ENCODE measurements at places on chromosomes 2 and 18.

GRCh38 chr2:42696987-42697386 is 66.9 kb downstream of the OXER1 start:
- DNase-seq = no peak
- H3K4me1 ChIP-seq = peaks cover 14% of the 10 kb centered on the region
- peaks cover 5% of the 10 kb centered on the region for H3K36me3 ChIP-seq
- H3K4me3 ChIP-seq = no peak overlapping the region
- no peaks in the 10 kb centered on the region for H3K27me3 ChIP-seq

- H3K4me1 ChIP-seq = no peaks in the 10 kb centered on the region
- no peaks in the 10 kb centered on the region for H3K27me3 ChIP-seq
- H3K36me3 ChIP-seq = no peaks in the 10 kb centered on the region
- no peak for DNase-seq
These were observed 7.6 kb upstream of the NT5C1B start for GRCh38 chr2:18596993-18597392.

- no peak overlapping the region for H3K4me3 ChIP-seq
- no peaks in the 10 kb centered on the region for H3K36me3 ChIP-seq
- peaks cover 7% of the 10 kb centered on the region for H3K4me1 ChIP-seq
- peaks cover 19% of the 10 kb centered on the region for H3K27me3 ChIP-seq
- DNase-seq = peak; percentile 1
- no peak overlapping the region for H3K27ac ChIP-seq
These were observed 52.0 kb downstream of the GYPC start for GRCh38 chr2:126707941-126708340.

GRCh38 chr2:112153501-112153900 is 15.3 kb downstream of the FBLN7 start:
- H3K4me3 ChIP-seq = no peak overlapping the region
- DNase-seq = no peak
- H3K36me3 ChIP-seq = no peaks in the 10 kb centered on the region
- no peaks in the 10 kb centered on the region for H3K27me3 ChIP-seq
- H3K4me1 ChIP-seq = peaks cover 7% of the 10 kb centered on the region

DNA sequence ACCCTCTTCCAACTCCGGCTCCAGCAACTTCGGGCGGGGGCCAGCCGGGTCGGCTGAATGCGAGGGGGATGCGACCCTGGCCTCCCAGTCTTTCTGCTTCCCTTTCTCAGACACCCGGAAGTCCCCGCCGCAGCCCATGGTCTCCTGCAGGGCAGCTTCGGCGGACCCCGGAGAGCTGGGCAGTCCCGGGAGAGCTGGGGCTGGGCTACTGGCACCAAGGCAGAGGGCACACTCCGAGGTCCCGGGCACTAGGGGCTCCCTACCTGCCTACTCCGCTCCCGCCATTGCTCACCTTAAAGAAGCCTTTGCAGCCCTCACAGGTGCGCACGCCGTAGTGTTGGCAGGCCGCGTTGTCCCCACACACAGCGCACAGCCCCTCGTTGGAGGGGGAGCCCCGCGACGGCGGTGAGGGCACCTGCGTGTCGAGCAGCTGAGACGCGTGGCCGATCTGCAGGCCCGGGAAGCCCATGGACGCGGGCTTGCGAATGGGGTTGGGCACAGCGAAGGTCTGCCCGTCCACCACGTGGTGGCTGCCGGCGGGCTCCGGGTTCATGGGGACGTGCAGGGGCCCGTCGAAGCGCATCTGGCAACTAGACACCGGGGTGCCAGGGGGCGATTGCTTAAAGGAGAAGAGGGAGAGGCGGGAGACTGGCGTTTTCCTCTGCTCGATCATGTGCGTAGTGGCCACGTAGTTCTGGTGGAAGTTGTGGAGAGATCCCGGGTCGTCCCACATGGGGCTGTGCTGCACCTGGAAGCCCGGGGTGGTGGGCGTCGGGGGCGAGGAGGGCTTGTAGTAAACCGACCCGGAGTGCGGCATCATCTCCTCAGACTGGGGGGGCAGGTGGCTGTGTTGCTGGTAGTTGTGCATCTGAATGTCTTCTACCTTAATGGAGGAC is 3.2 kb downstream of the NR4A2 start:
- H3K27me3 ChIP-seq = peaks cover 87% of the 10 kb centered on the region
- DNase-seq = no peak
- no peak overlapping the region for H3K27ac ChIP-seq
- H3K4me1 ChIP-seq = peaks cover 22% of the 10 kb centered on the region
- no peaks in the 10 kb centered on the region for H3K36me3 ChIP-seq
- H3K4me3 ChIP-seq = no peak overlapping the region

DNA sequence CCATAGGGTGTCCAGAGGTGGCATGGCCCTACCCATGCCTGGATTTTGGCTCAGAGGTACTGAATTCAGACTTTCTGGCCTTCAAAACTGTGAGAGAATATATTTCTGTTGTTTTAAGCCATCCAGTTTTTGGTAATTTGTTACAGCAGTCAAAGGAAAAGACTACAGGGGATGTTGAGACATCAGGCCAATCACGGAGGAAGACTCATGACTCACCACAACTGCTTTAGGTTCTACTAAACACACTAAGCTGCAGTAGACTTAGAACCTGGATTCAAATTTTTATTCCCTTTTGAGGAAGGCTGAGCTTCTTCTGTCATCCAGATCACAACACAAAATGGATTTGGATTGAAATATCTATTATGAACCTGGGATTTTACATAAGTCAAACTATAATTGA is 12.0 kb upstream of the C2orf66 start:
- no peak overlapping the region for H3K4me3 ChIP-seq
- no peaks in the 10 kb centered on the region for H3K27me3 ChIP-seq
- peaks cover 5% of the 10 kb centered on the region for H3K36me3 ChIP-seq
- no peak overlapping the region for H3K27ac ChIP-seq

DNA sequence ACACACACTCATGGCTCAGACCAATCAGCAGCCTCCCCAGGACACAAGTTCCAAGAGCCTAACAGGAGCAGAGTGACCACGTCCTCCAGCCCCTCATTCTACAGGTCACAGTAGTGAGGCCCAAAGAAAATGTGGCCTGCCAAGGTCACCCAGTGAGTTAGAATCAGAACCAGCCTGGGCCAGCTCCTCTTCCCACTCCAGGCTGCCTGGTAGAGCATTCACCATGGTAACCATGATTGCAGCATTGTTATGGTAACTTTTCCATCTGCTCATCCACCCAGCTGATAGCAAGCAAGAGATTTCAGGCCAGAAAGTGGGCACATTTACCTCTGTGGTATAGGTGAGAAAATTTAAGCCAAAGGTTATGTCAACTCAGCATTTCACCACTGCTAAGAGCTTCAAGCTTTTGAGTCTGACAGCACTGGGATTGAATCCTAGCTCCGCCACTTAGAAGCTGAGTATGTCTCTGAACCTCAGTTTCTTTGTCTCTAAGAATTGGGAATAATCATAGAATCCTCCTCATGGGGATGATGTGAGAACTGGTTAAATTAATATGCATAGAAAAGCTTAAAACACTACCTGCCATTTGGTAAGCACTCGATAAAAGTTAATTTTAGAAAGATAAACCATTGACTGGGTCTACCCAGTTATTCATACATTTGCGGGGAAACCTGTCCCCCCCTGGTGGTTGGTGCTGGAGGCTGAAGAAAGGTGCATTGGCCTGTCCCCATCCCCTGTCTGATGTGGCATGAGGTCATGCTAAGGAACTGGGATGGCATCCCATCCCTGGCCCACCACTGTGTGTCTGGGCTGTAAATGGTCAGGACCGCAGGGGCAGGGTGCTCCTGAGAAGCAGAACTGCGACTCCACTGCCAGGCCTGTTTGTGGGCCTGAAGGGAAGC is 181.5 kb downstream of the KLHL29 start:
- no peak overlapping the region for H3K4me3 ChIP-seq
- H3K27me3 ChIP-seq = peaks cover 14% of the 10 kb centered on the region
- no peak for DNase-seq
- H3K27ac ChIP-seq = peak overlapping the region; percentile 56
- H3K36me3 ChIP-seq = peaks cover 2% of the 10 kb centered on the region

DNA sequence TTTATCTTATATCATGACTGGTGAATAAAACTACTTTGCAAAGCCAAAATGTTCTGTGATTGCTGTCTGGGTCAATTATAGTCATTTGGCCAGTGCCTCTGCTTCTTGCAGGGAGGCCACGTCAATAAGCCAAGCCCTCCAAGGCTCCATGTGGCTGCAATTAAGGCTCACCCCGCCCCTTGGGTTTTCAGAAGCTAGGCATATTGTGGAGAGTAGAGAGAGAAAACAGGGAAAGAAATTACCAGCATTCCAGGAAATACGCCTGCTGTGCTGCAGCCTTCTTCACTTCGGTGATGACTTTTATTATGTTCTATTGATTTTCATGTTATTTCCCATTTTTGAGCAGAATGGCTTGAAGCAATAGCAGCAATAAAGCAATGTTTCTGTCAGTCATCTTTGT is 319.7 kb downstream of the SOX11 start:
- peaks cover 9% of the 10 kb centered on the region for H3K4me1 ChIP-seq
- no peaks in the 10 kb centered on the region for H3K36me3 ChIP-seq
- peaks cover 2% of the 10 kb centered on the region for H3K27me3 ChIP-seq
- no peak for DNase-seq
- no peak overlapping the region for H3K27ac ChIP-seq

GRCh38 chr2:161243905-161244304 is 64.3 kb upstream of the PSMD14 start:
- H3K36me3 ChIP-seq = no peaks in the 10 kb centered on the region
- H3K4me1 ChIP-seq = peaks cover 41% of the 10 kb centered on the region
- H3K4me3 ChIP-seq = peak overlapping the region; percentile 78
- H3K27ac ChIP-seq = peak overlapping the region; percentile 98

DNA sequence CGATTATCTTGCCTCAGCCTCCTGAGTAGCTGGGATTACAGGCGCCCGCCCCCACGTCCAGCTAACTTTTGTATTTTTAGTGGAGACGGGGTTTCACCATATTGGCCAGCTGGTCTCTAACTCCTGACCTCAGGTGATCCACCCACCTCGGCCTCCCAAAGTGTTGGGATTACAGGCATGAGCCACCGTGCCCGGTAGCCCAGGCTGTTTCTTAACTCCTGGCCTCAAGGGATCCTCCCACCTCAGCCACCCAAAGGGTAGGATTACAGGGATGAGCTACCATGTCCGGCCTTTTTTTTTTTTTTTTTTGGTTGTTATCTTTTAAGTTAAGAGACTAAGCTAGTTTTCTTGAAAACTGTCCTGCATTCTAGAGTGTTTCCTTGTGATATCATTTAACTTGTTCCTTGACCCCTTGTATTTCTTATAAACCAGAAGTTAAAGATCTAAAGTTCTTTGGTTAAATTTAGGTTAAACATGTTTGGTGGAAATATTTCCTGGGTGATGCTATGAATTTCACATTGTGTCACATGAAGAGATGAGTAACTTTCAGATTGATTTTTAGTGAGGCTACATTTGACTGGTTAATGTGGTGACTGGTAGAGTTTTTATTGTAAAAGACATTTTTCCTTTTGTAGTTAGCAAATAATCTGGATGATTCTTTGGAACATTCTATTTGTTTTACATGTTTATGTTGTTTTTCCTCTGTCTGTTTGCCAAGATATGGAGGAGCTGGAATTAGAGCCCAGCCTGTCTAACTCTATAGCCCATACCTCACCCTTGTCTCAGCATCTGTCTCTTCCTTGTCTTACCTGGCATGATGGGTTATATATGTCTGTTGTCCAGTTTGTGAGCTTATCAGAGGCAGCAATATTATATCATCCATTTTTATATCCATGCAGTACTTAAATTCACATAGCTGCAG is 5.2 kb downstream of the NCAPH start:
- no peak for DNase-seq
- peaks cover 4% of the 10 kb centered on the region for H3K36me3 ChIP-seq
- H3K4me3 ChIP-seq = no peak overlapping the region
- H3K27ac ChIP-seq = no peak overlapping the region
- H3K4me1 ChIP-seq = peaks cover 10% of the 10 kb centered on the region

DNA sequence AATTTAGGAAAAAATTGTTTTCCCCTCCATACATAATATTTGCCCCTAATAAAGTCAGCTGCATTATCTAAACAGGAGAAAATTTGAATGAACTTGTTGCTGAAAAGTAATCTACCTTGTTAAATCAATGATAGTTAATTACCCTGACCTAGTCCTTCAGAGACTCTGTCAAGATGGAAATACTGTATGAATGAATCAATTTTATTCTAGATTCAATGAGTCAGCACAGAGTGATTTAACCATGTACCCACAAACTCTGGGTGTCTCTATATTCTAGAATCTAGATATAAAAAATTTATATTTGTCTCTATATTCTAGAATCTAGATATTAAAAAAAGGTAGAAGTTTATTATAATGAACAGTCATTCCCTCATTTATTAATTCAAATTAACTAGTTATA is 36.2 kb downstream of the NDUFAF7 start:
- no peaks in the 10 kb centered on the region for H3K27me3 ChIP-seq
- no peak for DNase-seq
- no peak overlapping the region for H3K27ac ChIP-seq

GRCh38 chr2:171406044-171406443 is 27.7 kb downstream of the METTL8 start:
- peaks cover 17% of the 10 kb centered on the region for H3K4me1 ChIP-seq
- no peak for DNase-seq
- peaks cover 18% of the 10 kb centered on the region for H3K36me3 ChIP-seq
- H3K27ac ChIP-seq = no peak overlapping the region
- no peaks in the 10 kb centered on the region for H3K27me3 ChIP-seq

GRCh38 chr2:112644933-112645309 is 818 bp upstream of the SLC20A1 start:
- H3K27ac ChIP-seq = peak overlapping the region; percentile 64
- H3K4me1 ChIP-seq = peaks cover 35% of the 10 kb centered on the region
- peaks cover 14% of the 10 kb centered on the region for H3K27me3 ChIP-seq
- H3K36me3 ChIP-seq = peaks cover 5% of the 10 kb centered on the region
- no peak for DNase-seq

DNA sequence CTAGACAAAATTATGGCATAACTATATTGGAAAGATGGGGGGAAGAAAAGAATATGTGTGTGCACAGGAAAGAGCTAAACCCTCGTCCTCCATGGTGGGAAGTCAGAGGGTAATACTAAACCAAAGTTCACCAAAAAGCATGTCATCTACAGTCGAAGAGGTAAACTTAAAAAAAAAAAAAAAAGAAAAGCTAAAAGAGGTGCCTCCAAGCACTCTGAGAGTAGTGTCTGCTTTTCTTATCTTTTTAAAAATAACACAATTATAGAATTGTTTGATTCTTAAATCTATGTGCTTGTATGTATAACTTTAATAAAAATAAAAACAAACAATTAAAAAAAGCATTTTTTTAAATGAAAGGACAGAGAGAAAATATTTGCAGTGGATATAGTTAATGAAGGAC is 77.3 kb upstream of the MYCN start:
- H3K36me3 ChIP-seq = peaks cover 2% of the 10 kb centered on the region
- peaks cover 12% of the 10 kb centered on the region for H3K4me1 ChIP-seq
- H3K27ac ChIP-seq = no peak overlapping the region
- DNase-seq = no peak
- no peak overlapping the region for H3K4me3 ChIP-seq
